Lung (tissue), 17 donors: ENCODE measurements at places on chromosomes 4 and X. TPM values are rescaled to one million over a fixed set of nuclear protein-coding genes. Genes with fewer than 3 reads are reported as not detected.

Gene SMIM10
- 5.7 TPM for total RNA-seq

DNA sequence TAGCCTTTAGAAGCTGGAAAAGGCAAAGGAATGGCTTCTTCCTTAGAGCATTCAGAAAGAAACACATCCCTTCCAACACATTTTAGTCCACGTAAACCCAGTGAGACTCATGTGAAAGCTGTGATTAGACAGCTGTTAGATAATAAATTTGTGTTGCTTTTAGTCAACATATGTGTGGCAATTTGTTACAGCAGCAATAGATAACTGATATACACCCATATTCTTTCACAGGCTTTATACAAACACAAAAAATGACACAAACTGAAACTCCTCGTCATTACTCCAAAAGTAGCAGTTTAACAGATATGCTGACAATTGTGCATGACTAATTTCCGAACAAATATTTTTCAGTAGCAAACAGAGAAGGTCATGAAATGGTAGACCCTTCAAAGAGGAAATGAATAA is 65.3 kb downstream of the ANTXR2 start:
- peaks cover 23% of the 10 kb centered on the region for H3K4me1 ChIP-seq
- no peaks in the 10 kb centered on the region for H3K27me3 ChIP-seq
- H3K27ac ChIP-seq = no peak overlapping the region
- no peak for DNase-seq

- DNase-seq = peak; percentile 17
- H3K27me3 ChIP-seq = no peaks in the 10 kb centered on the region
- no peak overlapping the region for H3K4me3 ChIP-seq
- no peak overlapping the region for H3K27ac ChIP-seq
- no peaks in the 10 kb centered on the region for H3K4me1 ChIP-seq
Measured at GRCh38 chr4:19512086-19512485, 739.6 kb upstream of the SLIT2 start.

- no peaks in the 10 kb centered on the region for H3K4me1 ChIP-seq
- no peak overlapping the region for H3K4me3 ChIP-seq
- no peaks in the 10 kb centered on the region for H3K36me3 ChIP-seq
- no peak overlapping the region for H3K27ac ChIP-seq
- DNase-seq = no peak
Measured at GRCh38 chrX:23383411-23383810, 48.8 kb downstream of the PTCHD1 start.

Gene ITM2A
- 36.2 TPM for total RNA-seq

Gene SFRP2
- 5.6 TPM for total RNA-seq
